ENCODE measurements at places on chromosomes 3 and 15.

- DNase-seq: no peak
Measured at GRCh38 chr3:39103791-39104552, 3.5 kb downstream of the GORASP1 start.

DNA sequence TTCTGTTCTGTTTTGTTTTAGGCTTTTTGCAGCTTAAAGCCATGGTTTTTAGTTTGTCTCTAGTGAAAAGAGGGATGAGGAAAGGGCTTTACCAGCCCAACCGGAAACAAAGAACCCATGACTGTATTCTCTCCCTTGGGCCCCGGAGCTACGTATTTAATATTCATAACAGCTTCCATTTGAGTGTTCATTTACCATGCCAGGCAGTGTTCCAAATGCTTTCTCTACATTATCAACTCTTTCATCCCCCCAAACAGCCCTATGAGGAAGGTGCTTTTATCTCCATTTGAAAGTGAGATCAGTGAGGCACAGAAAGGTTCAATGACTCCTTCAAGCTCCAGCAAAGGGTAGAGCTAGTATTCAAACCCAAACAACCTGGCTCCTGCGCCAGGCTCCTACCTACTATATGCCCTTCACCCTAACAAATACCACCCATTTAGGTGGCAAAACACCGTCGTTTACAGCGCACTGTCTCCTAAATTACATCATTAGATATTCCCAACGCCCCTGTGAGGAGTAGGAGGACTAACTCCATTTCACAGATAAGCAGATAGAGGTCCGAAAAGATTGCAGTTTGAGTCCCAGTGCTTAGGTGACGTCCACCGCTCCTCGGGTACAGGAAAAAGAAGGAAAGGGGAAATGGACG, 27.9 kb downstream of the GTPBP8 start:
- no peak for DNase-seq

GRCh38 chr3:15781131-15781530, 16.6 kb downstream of the ANKRD28 start:
- DNase-seq: no peak

DNA sequence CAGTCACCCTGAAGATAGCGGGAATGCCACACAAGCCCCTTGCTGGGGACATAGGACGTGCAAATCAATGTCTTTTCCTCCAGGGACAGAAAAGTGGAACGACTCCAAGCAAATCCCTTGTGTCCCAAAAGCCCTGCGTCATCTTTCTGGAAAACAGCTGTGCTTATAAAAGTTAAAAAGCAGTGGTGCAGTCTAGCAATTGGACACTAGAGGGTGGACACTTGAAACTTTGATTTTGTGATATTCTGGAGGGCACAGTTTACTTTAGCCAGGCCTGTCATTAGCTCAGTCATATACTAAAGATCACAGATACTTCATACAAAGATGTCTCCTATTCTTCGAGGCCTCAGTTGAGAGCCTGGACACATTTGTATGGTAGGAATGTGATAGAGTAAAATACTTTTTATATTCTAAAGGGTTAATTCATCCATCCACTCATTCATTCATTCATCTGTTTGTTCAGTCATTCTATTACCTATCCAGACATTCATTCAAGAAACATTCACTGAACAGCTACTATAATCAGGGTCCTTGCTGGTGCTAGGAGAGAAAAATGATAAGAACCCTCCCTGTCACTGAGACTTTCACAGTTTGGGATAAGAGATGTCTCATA, 63.8 kb upstream of the ANKRD34C start:
- DNase-seq: no peak

Measured in GM12864 (cell line).